ENCODE measurements at places on chromosomes 16 and 17.

DNA sequence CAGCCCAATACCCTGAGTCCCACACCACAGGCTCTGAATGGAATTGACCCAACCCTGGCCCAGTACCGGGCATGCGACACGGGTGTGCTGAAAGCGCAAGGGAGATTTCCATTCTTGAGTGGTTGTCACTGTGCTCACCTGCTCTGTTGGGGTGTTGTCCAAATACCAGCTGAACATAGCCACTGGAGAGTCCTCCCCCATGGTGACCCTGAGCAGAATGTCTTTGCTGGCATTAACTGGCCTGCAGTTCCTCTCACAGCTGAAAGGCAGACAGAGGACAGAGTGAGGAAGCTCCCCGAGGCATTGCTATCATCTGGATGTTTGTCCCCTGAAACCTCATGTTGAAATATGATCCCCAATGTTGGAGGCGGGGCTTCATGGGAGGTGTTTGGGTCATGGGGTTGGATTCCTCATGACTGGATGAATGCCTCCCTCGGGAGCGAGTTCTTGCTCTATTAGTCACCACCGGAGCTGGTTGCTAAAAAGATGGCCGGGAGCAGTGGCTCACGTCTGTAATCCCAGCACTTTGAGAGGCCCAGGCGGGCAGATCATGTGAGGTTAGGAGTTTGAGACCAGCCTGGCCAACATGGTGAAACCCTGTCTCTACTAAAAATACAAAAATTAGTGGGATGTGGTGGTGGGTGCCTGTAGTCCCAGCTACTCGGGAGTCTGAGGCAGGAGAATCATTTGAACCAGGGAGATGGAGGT is 57.3 kb upstream of the BCO1 start:
- no peak for DNase-seq

- no peak for DNase-seq
Measured at GRCh38 chr17:43456661-43457361, 27.0 kb upstream of the DHX8 start.

- DNase-seq = no peak
Measured at GRCh38 chr17:41492351-41492750, 2.6 kb upstream of the KRT36 start.

DNA sequence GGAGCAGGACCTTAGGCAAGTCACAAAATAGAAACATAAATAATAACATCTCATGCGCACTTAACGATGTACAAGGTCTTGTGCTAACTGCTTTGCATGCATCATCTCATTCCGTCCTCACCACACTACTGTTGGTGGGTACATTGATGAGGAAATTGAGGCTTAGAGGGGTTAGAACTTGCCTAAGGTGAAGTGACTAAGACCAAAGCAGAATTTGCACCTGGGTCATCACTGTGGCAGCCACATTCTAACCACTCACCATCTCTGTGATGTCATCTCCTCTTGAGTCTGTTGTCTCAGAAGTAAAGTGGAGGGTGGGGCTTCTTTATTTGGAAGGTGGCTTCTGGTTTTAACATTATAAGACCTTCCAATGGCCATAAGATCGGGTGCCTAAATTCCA is 20.4 kb upstream of the TRIM25 start:
- no peak for DNase-seq

DNA sequence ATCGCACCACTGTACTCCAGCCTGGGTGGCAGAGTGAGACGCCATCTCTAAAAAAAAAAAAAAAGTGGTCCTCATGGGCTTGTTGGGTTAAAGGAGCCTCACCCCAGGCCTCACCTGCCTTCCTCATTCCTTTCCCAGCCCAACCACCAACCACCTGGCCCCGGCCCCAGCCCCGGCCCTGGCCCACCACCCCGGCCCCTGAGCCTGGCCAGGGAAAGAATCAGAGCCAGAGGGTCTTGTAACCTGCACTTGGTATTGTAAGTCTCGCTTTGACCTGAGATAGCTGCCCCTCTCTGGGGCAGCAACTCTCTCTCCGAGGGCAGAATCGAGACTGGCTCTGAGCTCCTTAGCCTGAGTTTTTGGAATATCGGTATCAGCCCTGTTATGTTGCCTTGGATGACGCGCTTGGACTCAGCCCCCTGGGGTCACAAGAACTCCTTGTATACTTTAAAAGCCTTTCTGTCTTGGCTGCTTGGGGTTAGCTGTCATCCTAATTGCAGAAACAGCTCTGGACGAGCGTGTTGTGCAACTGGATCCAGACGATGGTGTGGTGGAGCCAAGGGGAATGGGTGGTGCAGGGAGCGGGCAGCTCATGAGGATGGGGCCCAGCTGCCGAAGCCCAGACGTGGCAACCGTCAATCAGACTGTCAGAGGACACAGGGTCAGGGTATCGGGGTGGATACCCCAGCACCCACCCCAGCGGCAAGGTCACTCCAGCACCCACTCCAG is 14.6 kb downstream of the SMTNL2 start:
- no peak for DNase-seq

DNA sequence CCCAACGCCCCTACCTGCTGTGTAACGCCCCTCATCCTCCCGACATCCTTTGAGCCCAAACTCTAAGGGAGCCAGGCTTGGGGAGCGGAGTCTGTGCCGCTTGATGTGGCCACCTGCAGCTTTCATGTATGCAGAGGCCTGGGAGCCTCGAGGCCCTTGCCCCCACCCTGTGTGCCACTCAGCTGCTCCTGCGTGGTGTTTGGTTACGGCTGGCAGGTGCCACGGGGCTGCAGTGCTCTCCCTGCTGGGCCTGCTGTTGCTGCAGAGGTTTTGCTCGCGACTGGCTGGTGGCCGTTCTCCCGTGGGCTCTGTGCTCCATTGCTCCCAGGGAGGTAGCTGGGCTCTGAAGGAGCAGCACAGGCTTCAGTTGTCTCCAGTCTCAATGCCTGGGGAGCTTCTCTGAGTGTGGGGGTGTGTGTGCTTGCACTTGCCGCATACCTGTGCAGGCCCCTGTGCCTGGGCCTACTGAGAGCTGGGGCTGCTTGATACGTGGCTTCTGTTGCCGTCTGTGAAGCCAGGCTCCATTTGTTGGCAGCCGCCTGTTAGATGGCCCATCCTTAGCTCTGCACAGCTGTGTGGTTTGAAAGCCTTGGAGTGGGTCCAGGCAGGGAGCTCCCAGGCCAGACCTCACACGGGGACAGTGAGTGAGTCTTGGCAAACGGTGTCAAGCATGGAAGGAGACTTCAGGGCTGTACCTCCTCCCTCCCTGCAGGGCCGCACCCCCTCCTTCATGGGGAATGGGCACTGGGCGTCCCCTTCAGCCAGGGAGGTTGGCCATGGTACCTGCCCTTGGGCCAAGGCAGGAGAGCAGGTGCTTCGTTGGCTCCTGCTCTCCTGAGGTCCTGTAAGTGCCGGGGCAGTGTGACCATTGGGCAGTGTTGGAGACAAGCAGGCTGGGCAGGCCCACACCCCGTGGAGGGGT is 47.2 kb downstream of the PDPK1 start:
- no peak for DNase-seq

DNA sequence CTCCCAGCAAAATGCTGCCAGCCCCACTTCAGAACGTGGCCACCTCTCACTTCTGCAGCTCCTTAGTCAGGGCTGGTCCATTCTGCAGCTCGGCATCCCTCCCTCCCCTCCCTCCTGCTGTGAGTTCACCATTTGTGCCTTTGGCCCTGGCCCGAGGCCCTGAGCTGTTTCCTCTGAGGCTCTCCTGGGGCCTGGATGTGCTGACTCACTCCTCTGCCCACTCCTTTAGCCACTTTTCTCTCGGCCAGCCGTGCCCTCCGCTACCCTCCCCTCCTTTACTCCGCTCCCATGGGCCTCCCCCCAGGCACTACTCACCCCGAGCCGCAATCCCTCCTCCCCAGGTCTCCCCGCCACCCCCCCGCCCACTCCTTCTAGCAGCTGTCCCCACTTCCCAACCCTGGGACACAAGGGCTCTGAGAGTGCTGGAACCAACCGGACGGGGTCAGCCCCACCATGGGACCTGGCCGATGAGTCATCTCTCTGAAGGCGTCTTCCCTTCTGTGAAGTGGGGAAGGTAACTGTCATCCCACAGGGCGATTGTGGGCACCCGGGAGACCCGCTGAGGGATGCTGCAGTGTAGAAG is 11.5 kb downstream of the KCNG4 start:
- DNase-seq = no peak

DNA sequence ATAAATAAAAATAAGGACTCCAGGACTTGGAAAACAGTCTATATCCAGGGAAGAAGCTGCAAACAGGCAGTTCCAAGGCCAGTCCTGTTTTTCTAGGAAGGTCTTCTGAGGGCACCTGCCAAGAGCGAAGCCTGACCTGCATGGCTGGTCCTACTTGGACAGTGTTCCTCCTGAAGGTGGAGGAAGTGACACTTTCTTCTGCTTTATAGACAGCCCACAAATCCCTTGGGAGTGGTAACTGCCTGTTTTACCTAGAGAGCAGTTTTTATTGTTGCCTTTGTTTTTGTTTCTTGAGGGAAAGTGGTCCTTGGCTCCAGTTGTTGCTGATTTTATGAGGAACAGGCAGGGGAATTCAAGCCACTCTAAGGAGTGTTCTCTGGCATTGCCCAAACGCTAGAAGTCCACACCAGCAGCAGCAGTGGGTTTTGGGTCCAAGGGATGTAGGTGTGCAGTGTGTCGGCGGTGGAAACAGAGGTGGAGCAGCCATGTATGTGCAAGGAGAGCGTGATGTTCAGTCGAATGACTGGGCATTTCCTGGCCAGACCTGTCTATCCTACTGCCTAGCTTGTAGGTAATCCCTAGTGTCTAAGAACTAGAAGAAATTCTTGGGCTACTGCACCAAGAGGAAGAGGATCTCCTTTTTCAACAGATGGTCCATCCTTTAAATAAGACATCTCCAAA is 35.3 kb downstream of the LDHD start:
- DNase-seq = no peak

- DNase-seq = no peak
Measured at GRCh38 chr17:45907750-45908395, 13.5 kb downstream of the MAPT start.

- no peak for DNase-seq
Measured at GRCh38 chr16:23160082-23160481, 10.8 kb upstream of the USP31 start.

- no peak for DNase-seq
Measured at GRCh38 chr17:49694847-49695697, 12.7 kb downstream of the SLC35B1 start.

- no peak for DNase-seq
Measured at GRCh38 chr16:84827131-84827574, 7.4 kb downstream of the CRISPLD2 start.

- no peak for DNase-seq
Measured at GRCh38 chr17:897970-898619, 81.5 kb downstream of the NXN start.

- no peak for DNase-seq
Measured at GRCh38 chr17:77196251-77196650, 55.5 kb downstream of the SEC14L1 start.

GRCh38 chr16:4315186-4316107 is at the start of gene GLIS2:
TSS of gene GLIS2 (plus strand) at chr16:4316067. CDS start at chr16:4332281, 16,214 bp downstream.
- DNase-seq = no peak

DNA sequence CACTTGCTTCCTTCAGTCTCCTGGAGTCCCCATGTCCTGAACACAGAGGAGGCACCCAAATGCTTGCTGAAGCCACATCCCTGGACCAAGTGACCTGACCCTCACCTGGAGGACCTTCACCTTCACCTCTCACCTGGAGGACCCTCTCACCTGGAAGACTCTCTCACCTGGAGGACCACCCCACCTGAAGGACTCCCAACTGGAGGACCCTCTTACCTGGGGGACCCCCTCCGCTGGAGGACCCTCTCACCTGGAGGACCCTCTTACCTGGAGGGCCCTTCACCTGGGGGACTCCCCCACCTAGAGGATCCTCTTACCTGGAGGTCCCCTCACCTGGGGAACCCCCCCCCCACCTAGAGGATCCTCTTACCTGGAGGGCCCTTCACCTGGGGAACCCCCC is 573 bp upstream of the CDK10 start:
- no peak for DNase-seq

DNA sequence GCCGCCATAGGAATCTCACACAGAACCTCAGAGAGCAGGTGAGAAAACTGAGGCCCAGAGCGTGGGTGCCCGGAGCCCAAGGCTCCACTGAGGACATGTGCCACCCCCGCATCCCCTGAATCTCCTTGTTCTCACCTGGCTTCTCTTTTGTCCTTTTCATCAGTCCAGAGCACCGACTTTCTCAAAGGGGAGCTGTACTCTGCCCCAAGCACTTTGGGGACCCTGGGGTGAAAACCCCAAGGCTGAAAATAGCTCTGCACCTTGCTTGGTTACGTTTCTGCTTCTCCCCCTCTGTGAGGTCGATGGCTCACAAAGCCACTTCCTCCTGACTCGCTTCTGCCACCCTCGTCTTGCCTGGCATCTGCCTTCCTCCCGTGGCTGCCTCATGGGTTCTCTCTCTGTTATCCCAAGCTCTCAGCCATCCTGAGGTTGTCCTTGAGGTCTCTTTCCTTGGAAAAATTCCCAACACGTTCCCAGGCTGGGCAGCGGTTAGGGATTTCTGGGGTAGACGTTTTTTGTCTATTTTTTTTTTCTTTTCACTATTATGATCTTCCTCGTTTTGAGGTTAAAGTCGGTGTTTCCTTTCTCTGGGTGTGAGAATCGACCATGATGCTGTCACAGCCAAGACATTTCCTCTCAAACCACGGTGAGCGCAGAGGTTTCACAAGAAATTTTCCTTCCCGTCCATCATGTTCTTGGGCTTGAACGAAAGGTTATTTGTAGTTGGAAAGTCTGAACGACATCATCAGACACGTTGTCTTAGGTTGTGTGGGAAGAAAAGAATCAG is 37.2 kb downstream of the IRF8 start:
- DNase-seq = no peak
